Left forelimb (tissue), 1 donor: ENCODE measurements at places on chromosomes 13 and 19.
A peak's percentile ranks its signal among the peaks of the same experiment; 100 is the strongest.

DNA sequence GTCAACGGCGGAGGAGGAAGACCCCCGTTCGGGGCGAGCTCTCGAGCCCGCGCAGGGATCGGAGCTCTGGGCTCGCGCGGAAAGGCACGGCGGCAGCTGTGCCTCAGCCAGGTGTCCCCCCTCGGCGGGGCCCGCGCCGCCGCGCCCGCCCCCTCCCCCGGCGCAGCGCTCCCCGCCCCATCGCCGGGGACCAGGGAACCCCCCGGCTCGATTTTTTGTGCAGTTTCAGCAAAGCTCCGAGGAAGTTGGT lies 110.0 kb downstream of the KCNRG start:
- no peak for DNase-seq

GRCh38 chr19:55118401-55118991 lies 1.1 kb upstream of the PPP1R12C start:
- DNase-seq: no peak

DNA sequence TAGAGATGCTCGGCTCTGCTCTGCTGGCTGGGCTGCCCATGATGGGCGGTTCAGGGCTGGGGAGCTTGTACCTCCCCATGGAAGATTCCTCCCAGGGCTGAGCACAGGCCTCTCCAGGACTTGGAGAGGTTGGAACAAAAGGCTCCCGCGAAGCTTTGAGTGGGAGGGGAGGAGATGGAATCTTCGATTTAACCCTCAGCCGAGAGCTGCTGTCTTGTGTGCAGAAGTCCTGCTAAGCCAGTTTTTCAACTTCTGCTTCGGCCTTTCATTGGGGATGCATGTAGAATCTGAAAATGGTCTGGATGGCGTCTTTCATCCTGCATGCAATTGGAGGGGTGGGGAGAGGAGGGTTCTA lies 163.3 kb downstream of the KDM4B start:
- no peak for DNase-seq

DNA sequence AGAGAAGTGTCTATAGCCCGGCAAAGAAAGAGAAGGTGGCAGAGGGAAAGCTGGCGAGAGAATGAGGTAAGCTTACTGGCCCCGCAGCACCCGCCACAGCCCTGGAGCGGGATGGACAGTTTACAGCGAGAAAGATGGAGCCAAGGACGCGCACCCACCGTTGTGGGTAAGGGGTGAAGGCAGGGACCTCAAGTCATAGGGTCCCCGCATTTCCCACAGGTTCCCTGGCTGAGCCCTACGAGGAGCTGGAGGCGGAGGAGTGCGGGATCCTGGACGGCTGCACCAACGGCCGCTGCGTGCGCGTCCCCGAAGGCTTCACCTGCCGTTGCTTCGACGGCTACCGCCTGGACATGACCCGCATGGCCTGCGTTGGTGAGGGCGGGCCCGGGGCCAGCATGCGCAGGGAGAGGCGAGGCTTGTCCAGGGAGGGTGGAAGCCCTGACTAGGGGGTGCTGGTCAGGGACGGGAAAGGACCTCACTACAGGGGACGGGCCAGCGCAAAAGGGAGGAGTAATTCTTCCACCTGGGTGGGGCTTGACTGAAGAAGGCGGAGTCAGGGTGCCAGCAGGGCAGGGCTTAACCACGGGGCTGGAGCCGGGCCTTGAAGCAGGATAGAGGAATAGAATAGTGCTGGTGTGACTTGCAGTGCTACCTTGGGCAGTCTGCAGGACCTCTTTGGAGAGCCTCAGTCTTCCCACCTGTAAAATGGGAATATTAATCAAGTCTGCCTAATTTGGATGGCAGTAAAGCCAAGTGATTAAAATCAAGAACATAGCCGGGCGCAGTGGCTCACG lies 26.5 kb downstream of the LTBP4 start:
- DNase-seq: no peak

DNA sequence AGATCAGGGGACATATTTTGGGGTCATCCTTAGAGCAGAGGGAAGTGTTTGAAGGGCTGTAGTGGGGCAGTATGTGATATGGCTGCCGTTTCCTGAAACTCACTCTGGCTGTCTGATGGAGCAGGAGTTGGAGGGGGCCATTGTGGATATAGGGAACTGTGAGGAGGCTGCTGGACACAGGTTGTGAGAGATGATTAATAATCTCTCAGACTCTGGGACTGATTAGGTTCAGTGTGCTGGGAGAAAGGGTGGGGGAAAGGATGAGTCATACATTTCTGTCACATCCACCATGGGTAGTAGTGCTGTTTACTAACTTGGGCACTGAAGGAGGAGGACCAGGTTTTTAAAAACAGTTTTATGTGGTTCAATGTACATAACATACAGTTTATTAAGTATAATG lies 4.8 kb downstream of the B3GLCT start:
- no peak for DNase-seq

DNA sequence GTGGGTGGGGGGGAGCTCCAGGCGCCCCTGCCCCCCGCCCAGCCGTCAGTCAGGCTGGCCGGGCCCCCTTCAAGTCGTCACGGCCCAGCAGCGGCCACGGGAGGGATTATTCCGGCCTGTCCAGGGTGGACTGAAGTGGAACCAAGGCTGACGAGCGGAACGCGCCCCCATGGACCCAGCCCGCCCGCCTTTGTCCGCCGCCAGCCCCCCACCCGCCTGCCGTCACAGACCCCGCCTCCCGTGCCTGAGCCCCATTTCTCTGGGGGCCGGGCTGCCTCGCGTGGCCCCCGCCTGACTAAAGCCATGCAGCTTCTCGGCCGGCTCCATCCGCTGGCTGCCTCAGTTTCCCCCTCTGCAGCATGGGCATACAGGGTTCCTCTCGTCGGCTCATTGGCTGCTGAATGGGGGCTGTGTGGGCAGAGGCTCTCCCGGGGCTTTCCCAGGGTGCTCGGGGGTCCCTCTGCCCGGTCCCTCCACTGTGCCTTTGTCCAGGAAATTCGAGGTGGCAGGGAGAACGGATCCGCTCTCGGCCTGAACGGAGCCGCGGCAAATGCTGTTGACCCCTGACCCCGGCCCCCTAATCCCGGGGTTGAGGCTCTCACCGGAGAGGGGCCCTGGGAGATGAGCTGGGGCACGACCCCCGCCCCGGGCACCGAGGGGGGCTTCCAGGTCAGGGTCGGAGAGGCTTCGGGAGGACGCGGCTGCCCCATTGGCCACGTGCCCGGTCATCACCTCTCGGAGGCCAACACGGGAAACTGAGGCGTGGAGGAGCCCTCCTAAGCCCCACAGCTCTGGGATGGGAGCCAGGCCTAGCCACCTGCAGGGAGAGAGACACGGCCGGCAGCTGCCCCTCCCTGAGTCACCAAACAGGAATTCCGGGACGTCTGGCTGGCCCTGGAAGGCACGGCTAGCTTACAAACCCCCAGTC lies 27.4 kb downstream of the EFNA2 start:
- DNase-seq: no peak

- no peak for DNase-seq
These were observed 930.0 kb upstream of the SLITRK6 start for GRCh38 chr13:86729206-86729605.

- DNase-seq: no peak
These were observed 27.3 kb downstream of the EXOC3L2 start for GRCh38 chr19:45217957-45218334.

GRCh38 chr19:24029941-24030636 lies 56.9 kb upstream of the ZNF254 start:
- DNase-seq: no peak

DNA sequence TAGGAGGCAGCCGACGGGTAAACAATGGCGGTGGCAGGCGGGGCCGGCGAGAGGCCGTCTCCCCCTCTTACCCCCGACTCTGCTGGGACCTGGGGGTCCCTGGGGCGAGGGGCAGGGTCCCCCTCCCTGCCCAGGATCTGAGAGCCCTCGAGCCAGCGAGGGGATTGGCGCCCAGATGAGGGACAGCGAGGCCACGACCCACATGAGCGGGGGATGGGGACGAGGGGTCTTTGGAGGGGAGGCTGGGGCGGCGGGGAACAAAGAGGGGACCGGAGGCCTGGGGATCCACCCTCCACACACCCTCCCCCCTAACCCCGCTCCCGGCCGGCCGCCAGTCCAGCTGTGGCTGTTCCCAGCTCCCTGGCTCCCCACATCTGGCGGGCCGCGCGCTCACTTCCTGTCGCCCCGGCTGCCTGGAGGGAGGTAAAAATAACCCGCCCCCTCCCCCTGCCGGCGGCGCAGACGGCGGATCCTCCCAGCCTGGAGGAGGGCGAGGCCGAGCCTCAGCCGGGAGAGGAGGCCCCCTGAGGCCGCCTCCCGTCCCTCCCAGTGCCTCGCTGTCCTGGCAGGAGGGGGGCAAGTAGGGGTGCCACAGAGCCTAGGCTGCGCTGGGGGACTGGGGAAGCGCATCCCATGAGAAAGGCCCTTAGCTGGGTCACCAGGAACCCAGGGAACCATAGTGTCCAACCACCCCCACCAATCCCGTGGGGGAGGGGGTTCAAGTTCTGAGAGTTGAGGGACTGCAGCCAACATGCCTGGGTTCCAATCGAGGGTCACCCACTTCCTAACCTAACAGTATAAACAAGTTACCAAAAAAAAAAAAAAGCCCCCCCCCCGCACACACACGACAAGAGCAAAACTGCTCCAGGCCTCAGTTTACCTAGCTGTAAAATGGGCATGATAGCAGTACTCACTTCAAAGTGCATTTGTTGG lies 29.3 kb upstream of the NANOS3 start:
- peak; percentile 98 for DNase-seq
